ENCODE measurements at places on chromosomes 5 and 9.

DNA sequence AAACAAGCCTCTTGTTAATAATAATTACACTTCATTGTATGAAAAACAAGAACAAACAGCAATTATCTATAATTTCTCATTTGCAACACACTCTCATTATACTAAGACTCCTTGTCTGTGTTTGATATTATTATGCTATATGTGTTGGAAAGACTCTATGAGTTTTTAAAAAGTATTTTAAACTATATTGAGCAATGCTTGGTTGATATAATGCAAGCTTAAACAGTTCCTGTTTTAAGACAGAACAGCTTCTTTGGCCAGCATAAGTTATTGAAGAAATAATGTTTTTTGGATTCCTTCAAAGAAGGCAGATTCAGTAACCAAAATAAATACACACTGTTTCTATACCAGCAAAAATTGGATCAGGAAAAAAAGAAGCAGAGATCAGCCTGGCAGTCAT is 871.4 kb downstream of the MAT2B start:
- DNase-seq: no peak

DNA sequence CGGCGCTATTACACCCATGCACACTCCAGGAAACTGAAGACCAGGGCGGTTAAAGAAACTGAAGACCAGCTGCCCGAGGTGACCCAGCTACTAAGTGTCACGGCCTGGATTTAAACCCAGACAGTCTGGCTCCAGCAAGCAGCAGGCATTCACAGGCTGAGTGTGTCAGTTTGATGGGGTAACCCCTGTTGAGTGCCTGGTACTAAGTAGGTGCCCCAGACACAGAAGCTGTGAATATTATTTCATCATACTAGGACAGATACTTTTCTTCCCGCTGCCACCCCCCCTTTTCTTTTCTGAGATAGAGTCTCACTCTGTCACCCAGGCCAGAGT is 7.3 kb downstream of the ENG start:
- no peak for DNase-seq

- DNase-seq: no peak
Observed at GRCh38 chr9:111992523-111992922, 95.9 kb downstream of the UGCG start.

GRCh38 chr5:138833080-138833479 is 42.1 kb downstream of the LRRTM2 start:
- DNase-seq: no peak

DNA sequence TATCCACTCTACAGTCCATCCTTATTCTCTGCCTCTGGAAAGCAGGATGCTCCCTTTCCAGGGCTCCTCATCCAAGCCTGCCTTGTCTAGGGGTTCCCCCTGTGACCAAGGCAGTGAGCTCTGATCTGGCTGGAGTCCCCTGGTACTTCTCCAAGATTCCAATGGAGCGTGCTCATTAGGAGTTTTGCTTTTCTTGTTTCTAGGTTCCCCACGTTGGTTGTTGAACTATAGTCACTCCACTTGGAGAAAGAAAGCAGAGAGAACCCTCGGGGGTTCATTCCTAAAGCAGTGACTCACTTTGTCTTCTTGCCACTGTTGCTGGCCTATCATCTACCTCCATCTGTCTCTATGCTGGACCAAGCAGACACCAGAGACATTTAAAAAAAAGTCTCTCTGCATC is 192.6 kb downstream of the TLE4 start:
- no peak for DNase-seq

Data from activated naive CD4-positive, alpha-beta T cell treated with anti-CD3 and anti-CD28 coated beads, Interleukin-2, amount 50 U/mL, for 16 hours (primary cell).